ENCODE measurements at places on chromosomes 5 and 9.

GRCh38 chr9:130933114-130934046 lies 5.7 kb downstream of the FIBCD1 start:
- peak; percentile 49 for DNase-seq

GRCh38 chr5:72213482-72213881 lies 106.2 kb downstream of the MAP1B start:
- no peak for DNase-seq

DNA sequence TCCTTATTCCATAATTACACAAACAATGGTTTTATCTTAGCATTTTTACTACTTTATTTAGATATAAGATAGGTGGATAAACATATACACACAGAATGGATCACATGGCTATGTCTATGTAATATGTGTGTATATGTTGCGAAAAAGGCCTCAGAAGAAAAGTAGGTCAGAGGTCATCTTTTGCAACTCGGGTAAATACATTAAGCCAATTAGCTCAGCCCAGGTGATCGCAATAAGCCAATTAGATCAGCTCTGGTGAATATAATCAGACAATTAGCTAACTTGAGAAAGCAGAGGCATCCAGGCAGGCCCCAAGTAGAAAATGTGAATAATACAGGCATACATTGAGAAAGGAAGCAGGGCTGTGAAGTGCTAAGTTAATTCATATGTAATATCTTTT lies 24.3 kb downstream of the SLCO4C1 start:
- DNase-seq, result no peak

DNA sequence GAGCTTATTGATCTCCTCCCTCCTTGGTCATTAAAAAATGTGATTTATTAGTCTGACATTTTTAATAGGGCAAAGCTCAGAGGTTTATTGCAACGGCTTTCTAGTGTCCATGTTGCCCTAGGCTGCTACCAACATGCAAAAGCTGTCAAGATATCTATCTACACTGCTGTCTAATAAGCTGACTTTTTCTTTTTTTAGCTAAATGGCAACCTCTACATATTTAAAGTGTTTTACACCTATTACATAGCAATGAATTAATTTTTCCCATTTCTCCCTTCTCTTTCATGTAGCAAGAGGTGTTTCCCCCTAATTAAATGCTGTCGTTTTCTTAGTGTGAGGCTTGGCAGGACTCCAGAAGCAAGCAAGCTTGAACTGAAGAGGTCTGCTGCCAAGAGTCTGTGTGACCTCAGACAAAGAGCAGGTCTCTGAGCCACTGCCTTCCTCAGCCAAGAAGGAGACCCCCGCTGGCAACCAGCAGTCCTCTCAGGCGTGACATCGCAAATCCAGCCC lies 79.4 kb downstream of the GAS1 start:
- DNase-seq, result no peak

- no peak for DNase-seq
Measured at GRCh38 chr9:136075134-136075841, 19.8 kb downstream of the NACC2 start.

DNA sequence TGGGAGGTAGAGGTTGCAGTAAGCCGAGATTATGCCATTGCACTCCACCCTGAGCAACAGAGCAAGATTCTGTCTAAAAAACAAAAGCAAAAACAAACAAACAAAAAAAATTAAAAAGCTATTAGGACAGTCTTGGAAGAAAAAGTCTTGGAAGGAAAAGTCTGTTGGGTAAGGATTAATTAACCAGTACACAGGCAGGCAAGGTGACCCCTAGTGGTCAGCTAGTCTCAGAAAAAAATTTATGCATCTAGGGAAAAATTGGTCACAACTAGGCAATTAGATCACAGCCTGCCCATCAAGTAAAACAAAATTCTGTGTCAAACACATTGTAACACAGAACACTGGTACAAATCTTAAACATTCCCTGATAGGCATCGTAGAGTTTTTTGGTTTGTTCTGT lies 6.7 kb upstream of the ANKRD18B start:
- DNase-seq, result peak; percentile 21

DNA sequence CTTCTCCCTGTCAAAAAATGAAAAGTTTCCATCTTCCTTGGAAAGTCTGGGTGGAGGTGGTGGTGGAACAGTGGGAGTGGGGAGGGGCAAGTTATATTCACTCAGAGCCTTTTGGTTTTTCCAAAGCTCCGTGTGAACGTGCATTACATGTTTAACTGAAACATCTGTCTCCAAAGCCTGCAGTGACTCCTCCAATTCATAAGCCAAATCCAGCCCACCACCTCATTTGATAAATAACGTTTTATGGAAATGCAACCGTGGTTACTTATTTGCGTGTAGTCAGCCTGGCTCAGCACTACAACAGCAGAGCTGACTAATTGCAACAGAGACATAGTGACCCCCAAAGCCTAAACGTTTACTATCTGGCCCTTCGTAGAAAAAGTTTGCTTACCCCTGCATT lies 13.9 kb downstream of the TNFSF8 start:
- DNase-seq, result no peak

DNA sequence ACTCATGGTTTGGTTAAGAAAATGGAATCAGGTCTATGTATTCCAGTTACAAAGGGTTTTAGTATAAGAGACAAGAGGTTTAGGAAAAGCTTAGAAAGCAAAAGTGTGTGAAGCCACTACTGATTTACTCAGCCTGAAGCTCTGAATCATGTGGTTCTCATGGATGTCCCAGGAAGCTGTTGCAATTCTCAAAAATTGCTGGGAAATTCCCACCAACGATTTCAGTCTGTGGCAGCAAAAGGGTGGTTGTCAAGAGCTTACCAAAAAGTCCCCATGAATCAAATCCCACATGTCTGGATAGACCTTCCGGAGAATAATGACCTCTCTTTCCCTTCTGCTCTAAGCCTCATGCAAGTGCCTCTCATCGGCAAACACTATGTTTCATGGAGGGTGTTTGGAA lies 929.9 kb downstream of the TLE4 start:
- DNase-seq, result no peak

DNA sequence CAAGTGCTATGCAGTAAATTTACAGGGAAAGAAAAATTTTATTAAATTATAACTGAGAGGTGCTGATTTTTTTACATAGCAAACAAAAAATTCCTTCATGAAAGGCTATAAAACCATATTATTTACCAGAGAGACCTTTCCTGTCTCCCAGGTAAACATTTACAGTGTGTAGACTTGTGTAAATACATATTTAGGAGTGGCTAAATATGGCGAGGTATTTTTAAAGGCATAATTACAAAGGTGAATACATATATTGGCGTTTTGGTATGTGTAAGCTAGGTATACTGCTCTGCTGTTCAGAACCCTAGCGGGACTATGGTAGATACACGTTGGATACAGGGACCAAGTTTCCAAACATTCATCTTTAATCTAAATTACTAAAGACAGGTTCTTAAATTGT lies 170.6 kb upstream of the MEF2C start:
- no peak for DNase-seq

- DNase-seq, result no peak
Measured at GRCh38 chr5:2715856-2716255, 35.6 kb downstream of the IRX2 start.

- DNase-seq, result no peak
Measured at GRCh38 chr9:130305381-130305780, 39.8 kb downstream of the HMCN2 start.

- DNase-seq, result no peak
Measured at GRCh38 chr5:156589946-156590216, 260.2 kb upstream of the PPP1R2B start.
